Sciatic nerve (tissue), 2 donors: ENCODE measurements at places on chromosomes 2 and 18.

DNA sequence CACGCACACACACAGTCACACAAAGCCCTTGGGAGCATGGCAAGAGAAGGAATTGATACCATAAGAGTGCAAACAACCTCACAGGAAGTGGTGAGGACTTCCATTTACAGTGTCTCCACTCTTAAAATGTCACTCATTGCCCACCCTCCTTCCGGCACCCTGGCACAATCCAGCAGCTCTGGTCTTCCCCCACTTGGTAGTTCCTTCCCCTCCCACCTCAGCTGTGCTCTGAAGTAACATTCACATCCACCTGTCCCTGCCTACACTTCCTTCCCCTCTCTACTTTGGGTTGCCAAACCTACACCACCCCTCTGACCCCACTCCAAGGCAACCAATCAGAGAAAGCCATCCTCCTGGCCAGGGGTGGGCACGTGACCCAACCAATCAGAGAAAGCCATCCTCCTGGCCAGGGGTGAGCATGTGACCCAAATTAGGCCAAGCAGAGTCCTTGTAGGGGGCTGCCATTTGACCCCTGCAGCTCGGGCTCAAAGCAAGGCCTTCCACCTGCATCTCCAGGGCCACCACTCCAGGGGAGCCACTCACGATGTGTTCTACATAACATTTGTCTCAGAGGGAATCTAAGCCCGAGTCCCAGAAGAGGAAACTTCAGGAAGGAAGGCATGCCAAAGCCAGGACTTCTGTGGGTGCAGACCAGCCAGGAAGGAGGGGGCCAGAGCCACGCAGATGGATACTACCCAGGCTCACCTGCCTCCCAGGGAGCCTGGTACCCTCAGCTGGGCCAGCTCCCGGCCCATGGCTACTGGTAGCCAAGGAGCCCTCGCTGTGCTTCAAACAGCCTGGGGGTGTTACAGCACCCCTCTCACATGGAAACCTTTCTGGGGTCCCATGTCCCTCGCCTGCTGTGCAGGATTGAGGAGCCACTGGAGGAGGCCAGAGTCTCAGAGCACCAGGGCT is 21.2 kb downstream of the CYP26B1 start:
- DNase-seq: peak; percentile 25

GRCh38 chr2:1020206-1020605 is 69.6 kb downstream of the SNTG2 start:
- DNase-seq: no peak

DNA sequence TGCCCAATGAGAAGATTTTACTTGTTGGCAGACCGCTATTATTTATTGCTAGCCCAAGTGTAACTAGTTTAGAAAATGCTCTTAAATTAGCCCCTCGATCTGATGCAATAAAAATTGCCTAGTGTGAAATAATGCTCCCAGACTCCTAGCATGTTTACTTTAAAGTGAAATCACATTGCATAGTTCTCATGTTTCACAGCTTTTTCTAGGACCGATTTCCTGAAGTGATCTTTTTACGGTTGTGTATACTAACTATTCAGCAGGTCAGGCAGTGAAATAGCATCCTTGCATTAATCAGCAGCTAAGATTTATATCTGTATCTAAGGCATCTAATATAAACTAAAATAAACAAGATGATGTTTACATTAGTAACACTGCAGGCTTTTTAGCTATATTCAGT is 52.4 kb downstream of the PMS1 start:
- DNase-seq: no peak

DNA sequence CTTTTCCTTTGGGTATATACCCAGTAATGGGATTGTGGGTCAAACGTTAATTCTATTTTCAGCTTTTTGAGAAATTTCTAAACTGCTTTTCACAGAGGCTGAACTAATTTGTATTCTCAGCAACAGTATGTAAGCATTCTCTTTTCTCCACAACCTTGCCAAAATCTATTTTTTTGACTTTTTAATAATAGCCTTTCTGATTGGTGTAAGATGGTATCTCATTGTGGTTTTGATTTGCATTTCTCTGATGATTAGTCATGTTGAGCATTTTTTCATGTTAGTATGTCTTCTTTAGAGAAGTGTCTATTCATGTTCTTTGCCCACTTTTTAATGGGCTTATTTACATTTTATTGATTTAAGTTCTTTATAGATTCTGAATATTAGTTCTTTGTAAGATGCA is 145.5 kb downstream of the TRABD2A start:
- DNase-seq: no peak

DNA sequence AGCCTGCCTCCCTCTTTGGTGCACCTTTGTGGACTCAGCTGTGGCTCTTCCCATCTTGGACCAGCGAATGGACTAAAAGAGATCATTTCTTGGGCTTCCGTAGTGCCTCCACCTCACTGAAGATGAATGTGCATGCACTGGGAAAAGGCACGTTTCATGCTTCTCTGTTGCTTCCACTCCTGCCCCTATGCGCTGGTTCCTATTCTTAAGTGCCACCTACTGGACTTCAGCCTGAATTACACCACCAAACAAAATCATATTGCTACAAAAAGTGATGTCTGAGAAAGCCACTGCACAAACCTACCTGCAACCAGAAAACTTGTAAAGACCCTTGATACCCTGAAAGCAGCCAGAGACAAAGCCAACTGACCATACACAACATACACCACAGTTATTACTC is 695.6 kb downstream of the TSN start:
- no peak for DNase-seq

GRCh38 chr2:3647246-3647645 is 10.8 kb upstream of the ALLC start:
- DNase-seq: no peak

DNA sequence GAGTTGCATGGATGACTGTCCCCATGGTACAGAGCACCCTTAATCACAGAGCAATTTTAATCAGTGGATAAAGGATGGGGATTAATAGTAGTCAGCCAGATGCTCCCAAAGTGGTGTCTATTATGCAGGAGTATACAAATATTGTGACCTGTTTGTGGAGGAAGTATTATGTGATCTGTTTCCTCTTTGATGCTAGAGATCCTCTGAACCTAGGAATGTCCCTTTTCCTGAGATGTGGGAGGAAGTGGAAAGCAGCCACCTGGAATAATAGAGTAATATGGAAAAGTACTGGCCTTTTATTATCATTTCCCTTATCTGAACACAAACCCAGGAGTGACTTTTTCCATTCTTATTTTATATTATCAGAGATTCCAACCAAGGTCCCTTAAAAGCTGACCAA is 94.2 kb upstream of the EFEMP1 start:
- no peak for DNase-seq

- no peak for DNase-seq
Measured at GRCh38 chr2:136932700-136933099, 167.4 kb downstream of the THSD7B start.

DNA sequence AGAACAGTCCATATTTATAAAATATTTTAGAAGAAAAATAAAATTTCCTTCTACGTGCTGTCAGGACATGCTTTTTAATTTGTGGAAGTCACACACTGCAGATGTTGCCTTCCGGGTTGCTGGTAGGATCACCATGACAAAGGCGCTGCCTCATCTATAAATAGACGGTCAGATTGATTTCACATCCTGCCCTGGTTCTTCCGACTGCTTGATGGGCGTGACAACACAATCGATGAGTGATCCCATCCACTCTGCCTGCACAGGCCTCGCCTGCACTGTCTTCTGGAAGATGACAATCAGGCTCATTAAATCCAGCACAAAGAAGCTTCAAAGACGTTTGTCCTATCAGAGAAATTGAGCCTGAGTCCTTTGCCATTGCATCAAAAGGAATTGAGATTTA is 318.9 kb upstream of the TRIB2 start:
- DNase-seq: no peak

- DNase-seq: no peak
Measured at GRCh38 chr2:11492720-11493119, 26.8 kb upstream of the E2F6 start.

- no peak for DNase-seq
Measured at GRCh38 chr2:135573620-135574019, 42.3 kb downstream of the R3HDM1 start.

- no peak for DNase-seq
Measured at GRCh38 chr18:58955738-58956137, 91.1 kb downstream of the ZNF532 start.

DNA sequence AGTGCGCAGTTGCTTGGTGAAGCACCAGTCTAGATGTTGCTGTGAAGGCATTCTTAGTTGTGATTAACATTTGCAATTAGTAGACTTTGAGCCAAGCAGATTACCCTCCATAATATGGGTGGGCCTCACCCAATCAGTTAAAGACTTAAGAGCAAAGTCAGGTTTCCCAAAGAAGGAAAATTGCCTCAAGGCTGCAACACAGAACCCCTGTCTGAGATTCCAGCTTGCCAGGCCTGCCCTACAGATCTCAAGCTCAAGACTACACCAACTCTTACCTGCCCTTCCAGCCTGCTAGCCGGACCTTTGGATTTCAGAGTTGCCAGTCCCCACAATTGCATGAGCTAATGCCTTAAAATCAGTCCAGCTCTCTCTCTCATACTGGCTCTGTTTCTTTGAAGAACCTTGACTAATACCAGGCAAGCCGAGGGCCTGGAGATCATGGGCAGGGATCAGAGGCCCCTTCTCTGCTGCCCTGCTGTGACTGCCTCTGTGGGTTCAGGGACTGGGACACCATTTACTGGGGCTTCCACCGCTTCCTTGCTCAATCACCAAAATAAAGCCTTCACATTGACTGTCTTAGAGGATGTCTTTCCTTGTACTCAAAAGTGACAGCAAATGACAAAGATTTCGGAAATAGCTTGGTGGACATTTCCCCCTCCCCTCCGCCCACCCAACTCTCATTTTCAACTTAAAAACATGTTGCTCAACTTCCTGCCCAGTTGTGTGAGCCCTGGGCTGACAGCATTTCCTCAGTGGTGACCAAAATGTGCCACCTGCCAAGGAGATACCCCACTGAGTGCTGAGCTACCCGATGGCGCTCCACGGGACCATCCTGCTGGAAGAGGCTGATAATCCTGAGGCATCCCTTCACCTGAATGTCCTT is 86.7 kb downstream of the GALNT14 start:
- DNase-seq: no peak

GRCh38 chr2:98170076-98170475 is 83.1 kb downstream of the VWA3B start:
- no peak for DNase-seq

DNA sequence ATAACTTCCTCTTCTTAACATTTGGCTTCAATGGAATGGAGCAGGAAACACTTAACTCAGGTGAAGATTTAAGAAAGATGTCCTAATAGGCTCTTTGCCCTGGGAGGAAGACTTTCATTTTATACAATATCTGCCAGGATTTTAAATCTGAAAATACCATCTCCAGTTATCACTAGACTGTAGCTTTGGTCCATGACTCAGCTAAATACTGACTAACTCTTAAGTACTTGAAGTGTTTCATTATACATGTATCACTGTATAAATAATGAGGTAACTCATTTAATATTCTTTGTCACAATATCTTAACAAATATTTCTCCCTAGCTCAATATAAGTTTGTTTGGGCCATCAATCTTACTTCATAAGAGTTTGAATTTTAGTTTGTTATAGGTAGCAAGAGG is 34.7 kb downstream of the RBKS start:
- no peak for DNase-seq

GRCh38 chr2:205849136-205849535 is 166.8 kb downstream of the NRP2 start:
- DNase-seq: no peak

DNA sequence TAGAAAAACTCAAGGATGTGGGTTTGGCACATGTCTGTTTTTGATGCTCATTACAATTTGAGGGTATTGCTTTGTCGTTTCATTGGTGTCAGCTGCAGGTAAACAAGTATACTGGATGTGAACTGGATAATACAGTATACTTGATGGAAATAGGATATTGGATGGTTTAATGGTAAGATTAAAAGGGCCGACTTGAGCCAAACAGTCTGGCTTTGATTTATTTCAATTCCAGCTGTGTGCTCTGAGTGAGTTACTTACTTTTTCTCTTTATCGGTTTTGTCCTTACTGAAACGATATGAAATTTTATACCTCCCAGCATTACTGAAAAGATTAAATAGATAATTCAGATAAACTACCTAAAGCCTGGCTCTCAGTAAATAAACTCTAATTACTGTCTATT is 227.6 kb downstream of the ASXL3 start:
- DNase-seq: no peak

DNA sequence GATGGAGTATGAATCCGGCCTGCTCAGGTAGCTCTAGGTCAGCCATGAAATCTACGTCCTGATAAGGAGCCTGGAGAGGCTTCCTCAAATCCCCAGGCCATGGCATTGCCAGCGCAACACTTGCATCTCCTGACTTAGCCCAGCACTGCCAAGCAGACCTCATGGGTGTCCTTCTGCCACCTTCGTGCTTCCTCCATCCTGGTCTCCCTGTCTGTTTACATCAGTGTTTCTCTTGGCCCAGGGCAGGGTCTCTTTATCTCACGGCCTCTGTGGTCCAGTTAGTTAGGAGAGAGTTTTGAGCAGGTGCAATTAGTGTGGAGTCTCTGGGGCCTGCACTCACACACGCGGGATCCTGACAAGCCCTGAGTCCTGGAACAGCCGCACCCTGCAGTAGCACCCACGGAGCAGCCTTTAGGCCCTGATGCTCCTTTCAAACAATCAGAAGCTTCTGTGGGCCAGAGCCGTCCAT is 193.1 kb upstream of the ARL4C start:
- DNase-seq: no peak

DNA sequence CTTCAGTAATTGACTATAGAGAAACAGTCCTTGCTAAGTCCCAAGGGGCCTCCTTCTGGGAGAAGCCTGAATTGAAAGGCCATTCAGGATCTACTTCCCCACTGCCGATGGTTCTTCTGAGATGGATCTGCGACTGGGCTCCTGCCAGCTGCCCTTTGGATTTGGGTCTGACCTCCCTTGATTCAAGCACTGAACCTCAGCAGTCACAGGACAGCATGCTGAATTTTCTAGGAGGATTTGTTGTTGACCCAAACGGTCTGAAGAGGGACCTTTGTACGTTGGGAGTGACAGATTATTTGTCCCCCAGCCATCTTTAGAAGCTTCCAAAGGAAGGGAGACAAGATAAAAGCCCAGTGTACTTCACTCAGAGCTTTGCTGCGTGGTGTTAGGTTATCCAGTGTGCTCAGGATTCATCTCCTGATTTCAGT is 67.1 kb downstream of the NXPH2 start:
- DNase-seq: no peak

GRCh38 chr18:63850020-63850419 is 37.5 kb upstream of the SERPINB2 start:
- DNase-seq: no peak

- no peak for DNase-seq
Measured at GRCh38 chr2:96737831-96738230, 2.0 kb downstream of the LMAN2L start.

- DNase-seq: no peak
Measured at GRCh38 chr2:279366-279765, 8.5 kb downstream of the ALKAL2 start.
